ENCODE measurements at places on chromosomes 12 and 14.
A peak's percentile ranks its signal among the peaks of the same experiment; 100 is the strongest.

DNA sequence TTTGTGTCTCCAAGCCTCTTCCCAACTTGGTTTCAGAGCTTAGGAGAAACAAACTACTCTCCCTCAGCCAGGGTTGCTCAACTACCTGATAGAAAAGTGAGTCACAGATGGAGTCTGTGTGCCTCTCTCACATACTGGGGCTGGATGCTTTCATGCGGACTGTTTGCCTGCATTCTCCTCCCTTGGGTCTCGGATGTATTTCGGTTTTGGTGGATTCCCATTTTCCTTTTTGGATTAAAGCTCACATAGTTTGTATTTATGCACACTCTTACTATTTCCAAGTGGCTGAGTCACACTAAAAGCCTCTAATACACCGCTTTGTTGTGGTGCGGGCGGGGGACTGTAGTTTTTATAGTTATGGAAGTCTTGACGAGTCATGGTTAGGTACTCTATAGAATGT is 505.4 kb downstream of the LRFN5 start:
- DNase-seq, result peak; percentile 51

DNA sequence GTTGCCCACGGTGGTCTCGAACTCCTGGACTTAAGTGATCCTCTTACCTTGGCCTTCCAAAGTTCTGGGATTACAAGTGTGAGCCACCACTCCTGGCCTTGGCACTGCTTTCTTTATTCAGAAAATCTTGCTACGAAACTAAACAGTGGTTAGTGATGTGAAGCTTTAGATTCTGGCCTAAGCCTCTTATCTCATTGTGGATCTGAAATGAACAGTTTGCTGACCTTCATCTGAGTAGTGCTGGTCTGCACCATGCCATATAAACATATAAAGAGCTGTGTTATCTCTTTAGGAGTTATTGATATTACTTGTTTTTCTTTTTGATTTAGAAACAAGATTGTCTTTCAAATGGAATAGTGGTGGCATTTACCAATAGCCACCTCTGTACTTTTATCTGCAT is 22.6 kb downstream of the SRGAP1 start:
- DNase-seq, result no peak

- DNase-seq, result no peak
Observed at GRCh38 chr12:89760783-89761182, 52.1 kb upstream of the ATP2B1 start.

- DNase-seq, result no peak
Observed at GRCh38 chr14:45486599-45486998, 233.6 kb upstream of the MIS18BP1 start.

DNA sequence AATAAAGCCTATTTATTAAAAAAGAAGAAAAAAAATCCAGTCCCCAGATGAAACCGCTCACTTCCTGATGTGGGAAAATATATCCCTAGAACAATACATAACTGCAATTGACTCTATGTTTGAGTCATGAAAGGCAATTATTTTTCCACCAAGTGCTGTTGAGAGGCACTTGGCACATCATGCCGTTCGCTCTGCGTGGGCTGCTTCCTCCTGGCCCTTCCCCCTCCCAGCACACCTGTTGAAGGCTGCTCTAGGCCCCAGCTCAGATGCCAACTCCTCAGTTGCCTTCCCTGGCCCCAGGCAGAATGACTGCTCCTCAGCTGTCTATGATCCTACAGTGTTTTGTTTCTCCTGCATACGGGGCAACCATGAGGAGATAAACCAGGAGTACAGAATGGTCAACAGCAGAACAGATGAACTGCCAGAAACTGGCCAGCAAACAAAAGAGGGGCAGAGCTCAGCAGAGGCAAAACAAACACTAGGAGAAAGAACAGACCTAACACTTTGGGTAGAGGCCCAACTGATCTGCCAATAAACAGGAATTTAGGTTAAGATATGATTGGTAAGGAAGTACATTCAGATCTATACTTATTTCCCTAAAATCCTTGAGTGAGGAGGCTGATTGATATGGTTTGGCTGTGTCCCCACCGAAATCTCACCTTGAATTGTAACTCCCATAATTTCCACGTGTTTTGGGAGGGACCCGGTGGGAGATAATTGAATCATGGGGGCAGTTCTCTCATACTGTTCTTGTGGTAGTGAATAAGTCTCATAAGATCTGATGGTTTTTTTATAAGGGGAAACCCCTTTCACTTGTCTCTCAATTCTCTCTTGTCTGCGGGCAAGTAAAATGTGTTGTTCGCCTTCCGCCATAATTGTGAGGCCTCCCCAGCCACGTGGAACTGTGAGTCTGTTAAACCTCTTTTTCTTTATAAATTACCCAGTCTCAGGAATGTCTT is 58.6 kb downstream of the SLC38A1 start:
- peak; percentile 95 for DNase-seq

GRCh38 chr14:50344876-50345563 is 32.9 kb downstream of the DMAC2L start:
- DNase-seq, result no peak

- no peak for DNase-seq
Observed at GRCh38 chr14:73494593-73494992, 3.9 kb downstream of the RIOX1 start.

DNA sequence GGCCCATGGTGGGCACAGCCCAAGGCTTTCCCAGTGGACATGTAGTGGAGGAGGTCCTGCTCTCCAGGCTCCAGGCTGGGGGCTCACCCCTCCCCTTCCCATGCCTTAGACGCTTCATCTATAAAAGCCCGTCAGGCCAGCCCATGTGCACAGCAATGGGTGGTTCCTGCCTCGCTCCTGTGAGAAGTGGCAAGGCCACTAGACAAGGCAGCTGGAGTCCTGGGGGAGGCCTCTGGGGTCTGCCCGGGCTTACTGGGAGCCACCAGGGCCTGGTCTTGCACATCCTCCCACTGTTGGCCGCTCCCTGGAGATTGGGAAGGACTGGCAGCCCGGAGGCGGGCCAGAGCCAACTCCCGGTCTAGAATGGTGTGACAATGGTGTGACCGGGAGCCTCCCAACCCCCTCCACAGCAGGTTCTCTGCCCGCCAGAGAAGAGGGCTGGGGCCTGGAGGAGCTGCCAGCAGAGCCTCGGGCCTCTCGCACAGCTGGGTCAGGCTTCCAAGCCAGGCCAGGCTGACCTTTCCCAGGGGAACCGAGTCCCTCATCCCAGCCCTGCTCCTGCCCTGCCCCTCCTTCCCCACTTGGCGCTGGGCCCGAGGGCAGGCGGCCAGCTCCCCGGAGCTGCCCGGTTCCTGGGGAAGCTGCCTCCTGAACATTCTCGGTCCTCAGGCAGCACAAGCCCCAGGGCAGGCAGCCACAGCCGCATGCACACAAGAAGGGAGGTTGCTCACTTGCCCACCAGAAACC is 97.9 kb downstream of the RFLNA start:
- DNase-seq, result peak; percentile 92

DNA sequence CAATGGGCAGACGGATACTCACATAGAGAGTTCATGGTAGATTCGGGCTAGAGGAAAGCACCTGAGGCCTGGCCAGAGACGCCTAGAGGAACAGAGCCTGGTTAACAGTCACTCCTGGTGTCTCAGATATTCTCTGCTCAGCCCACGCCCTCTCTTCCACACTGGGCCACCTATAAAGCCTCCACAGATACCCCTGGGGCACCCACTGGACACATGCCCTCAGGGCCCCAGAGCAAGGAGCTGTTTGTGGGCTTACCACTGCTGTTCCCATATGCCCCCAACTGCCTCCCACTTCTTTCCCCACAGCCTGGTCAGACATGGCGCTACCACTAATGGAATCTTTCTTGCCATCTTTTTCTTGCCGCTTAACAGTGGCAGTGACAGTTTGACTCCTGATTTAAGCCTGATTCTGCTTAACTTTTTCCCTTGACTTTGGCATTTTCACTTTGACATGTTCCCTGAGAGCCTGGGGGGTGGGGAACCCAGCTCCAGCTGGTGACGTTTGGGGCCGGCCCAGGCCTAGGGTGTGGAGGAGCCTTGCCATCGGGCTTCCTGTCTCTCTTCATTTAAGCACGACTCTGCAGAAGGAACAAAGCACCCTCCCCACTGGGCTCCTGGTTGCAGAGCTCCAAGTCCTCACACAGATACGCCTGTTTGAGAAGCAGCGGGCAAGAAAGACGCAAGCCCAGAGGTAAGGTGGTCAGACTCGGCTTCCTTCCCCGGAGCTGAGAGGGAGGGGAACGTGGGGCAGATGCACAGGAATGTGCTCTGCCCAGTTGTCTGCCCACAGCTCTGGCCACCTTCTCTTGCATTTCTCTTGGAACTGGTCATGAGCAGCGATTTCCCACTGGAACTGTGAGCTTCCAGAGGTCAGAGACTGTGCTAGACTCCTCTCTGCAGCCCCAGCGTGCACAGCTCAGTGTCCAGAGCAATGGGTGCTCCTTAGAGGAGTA is at the start of gene CD4:
CD4 (plus strand) TSS at position 557 of the 953 bp plus-strand sequence. CDS start 10,611 bp downstream, outside the sequence.
- DNase-seq, result no peak

DNA sequence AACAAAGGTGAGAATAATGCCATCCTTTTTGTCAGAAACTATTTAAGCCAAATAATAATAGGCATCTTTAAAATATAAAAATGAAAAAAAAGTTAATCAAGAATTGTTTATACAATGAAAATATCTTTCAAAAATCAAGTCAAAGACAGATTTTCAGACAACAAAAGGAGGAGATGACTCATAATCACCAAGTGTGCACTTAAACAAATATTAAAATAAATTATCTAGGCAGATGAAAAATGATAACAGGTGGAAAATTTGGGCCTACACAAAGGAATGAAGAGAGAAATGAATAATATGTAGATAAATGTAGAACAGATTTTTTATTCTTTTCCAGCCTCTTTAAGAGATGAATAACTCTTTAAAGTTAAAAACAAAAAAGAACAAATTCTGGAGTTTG is 250.0 kb upstream of the PLEKHG7 start:
- no peak for DNase-seq

- DNase-seq, result no peak
Observed at GRCh38 chr12:33439587-33440011, at the start of gene SYT10. Gene SYT10 (minus strand): TSS chr12:33439819. CDS start chr12:33439522, 297 bp downstream.

GRCh38 chr12:105292705-105293104 is 37.8 kb upstream of the C12orf75 start:
- DNase-seq, result no peak

DNA sequence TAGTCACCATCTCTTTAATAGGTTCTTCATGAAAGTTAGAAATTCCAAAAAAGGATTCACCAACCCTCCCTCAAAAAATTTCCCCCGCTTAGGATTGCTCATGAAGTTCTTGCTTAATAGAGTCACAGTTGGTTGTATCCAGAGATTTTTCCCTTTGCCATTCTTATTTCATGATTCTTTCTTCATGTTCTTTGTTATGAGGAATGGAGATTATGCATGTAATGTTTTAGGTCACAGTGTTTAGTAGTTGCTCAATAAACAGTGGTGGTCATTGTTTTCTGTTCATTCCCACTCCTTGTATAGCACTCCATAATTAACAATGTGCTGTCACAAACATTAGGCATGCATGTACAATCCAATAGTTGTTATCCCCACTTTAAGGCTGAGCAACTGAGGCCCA is 51.2 kb upstream of the RTRAF start:
- no peak for DNase-seq

DNA sequence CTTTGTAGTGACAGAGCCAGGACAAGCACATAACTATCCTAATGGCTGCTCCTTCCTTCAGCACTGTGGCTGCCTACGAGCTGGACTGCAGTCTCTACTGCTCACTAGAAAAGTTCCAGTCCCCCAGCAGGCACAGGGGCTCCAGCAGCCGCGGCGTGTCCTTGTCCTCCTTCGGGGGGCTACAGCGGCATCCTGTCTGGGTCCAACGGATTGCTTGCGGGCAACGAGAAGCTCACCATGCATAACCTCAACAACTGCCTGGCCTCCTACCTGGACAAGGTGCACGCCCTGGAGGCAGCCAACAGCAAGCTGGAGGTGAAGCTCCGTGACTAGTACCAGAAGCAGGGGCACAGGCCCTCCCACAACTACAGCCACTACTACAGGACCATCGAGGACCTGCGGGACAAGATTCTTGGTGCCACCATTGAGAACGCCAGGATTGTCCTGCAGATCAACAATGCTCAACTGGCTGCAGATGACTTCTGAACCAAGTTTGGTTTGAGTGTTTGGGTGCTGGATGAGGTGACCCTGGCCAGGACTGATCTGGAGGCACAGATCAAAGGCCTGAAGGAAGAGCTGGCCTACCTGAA is 169.4 kb downstream of the NDUFA12 start:
- DNase-seq, result no peak

- DNase-seq, result no peak
Observed at GRCh38 chr12:50685641-50686040, 78.3 kb upstream of the ATF1 start.

DNA sequence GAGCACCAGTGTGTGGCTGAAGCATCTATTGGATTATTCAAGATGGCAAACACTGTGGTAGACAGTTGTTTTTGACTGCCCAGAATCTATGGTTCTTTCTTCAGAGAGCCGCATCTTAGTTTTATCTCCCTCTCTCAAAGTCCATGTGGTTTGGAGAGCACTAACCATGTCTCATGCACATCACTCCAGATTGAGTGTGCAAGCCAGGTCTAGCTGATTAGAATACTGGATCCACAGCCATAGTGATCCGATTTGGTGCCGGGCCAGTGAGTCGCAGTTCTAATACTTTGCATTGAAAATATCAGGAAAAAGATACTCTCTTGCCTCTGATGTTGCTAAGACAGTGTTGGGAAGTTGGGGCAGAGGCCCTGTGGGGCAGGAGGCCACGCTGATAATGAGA is 4.6 kb upstream of the SBNO1 start:
- no peak for DNase-seq

GRCh38 chr12:101876322-101876860 is 989 bp upstream of the DRAM1 start:
- DNase-seq, result no peak

DNA sequence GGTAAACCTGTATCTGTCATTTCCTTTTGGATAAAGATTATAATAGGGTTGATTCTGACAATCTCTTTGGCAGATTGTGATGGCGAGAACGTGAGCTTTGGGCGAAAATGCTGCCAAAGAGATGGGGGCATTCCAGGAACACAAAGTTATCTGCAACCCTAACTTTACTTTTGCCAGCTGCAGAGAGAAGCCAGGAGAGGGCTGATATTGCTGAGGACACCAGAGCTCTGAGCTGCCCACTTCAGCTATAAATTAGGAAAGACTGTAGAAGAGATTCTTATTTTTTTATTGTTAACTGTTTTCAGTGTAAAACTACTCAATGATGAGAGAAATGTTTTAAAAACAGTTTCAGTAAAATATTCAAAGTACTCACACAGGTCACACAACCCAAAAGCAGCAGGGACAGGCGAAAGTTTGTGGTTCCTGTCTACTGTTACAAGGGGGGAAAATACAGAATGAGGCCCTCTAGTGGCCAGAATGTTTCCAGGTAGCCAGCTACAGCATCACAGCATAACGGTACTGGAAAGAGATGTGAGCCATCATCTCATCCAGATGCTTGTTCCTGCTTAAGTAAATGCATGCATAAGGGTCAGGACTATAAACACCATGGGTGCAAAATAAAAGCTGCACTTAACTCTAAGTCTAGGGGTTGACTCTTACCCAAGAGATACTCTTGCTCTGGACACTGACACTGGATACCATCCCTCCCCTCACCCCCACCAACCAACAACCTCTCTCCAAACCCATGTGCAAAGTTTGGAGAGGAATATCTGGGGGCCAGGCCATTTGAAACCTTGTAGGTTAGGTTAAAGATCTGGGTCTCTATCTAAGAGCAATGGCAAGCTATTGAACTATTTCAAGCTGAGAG is 498.4 kb downstream of the RMST start:
- DNase-seq, result peak; percentile 34

- peak; percentile 75 for DNase-seq
Observed at GRCh38 chr12:12902036-12902435, 10.7 kb downstream of the GPRC5A start.
